NCI-H2227 treated with DMSO at 0.1 percent for 48 hours (cell line): ENCODE measurements at places on chromosomes 5 and 9.

GRCh38 chr5:143447983-143448382, 44.5 kb upstream of the NR3C1 start:
- no peak for DNase-seq

- no peak for DNase-seq
These were observed 52.5 kb downstream of the IQGAP2 start for GRCh38 chr5:76455531-76456133.

DNA sequence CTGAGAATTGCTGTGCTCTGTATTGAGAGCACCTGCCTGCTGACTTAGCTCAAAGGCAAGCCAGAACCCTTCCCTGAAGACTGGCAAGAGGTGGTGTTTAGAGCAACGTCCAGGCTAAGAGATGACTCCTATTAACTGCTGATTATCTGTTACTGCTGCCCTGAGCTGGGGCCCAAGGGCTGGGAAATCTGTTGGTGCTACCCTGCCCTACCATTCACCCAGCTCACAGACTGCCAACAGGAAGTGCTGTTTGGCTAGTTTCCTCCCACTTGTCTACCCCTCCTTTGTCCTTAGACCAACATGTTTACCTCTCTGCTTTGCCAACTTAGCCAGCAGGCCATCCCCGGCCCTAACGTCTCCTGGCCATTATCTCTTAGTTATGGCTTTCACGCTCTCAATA, 6.9 kb downstream of the RAB24 start:
- DNase-seq, result no peak

- no peak for DNase-seq
These were observed 81.4 kb downstream of the GABBR2 start for GRCh38 chr9:98627296-98627695.

GRCh38 chr5:152689250-152689711, 284.2 kb upstream of the NMUR2 start:
- no peak for DNase-seq

GRCh38 chr5:168813184-168813968, 234.2 kb upstream of the PANK3 start:
- DNase-seq, result no peak

DNA sequence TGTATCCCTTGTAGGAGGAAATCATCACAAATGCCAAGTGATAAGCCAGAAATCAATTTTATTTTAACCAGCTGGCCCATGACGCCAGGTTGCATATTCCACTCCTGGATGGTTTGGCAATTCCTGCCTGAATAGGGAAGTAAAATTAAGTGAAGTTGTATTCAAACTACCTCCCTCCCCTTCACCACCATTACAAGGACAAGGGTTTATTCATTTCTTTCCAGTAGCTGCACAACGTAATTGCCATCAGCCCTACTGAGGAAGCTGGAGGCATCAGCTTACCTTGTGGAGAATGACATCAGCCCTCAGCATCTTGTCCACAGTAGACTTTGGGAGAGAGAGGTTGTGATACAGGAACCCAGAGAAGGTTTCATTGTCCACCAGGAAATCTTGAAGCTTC, 66.6 kb downstream of the ABCA1 start:
- DNase-seq, result no peak
